Activated CD4-positive, alpha-beta T cell treated with anti-CD3 and anti-CD28 coated beads for 36 hours (primary cell): ENCODE measurements at places on chromosomes 2 and 18. TPM values are rescaled to one million over a fixed set of nuclear protein-coding genes. Genes with fewer than 3 reads are reported as not detected.

- no peak overlapping the region for H3K4me3 ChIP-seq
- no peaks in the 10 kb centered on the region for H3K4me1 ChIP-seq
- no peak for DNase-seq
- no peaks in the 10 kb centered on the region for H3K36me3 ChIP-seq
- H3K27ac ChIP-seq: no peak overlapping the region
These were observed 532.8 kb downstream of the FBXO15 start for GRCh38 chr18:73614812-73615211.

GRCh38 chr18:54191352-54191751, 33.1 kb downstream of the MBD2 start:
- DNase-seq: no peak
- H3K36me3 ChIP-seq: peaks cover 25% of the 10 kb centered on the region
- no peak overlapping the region for H3K27ac ChIP-seq

DNA sequence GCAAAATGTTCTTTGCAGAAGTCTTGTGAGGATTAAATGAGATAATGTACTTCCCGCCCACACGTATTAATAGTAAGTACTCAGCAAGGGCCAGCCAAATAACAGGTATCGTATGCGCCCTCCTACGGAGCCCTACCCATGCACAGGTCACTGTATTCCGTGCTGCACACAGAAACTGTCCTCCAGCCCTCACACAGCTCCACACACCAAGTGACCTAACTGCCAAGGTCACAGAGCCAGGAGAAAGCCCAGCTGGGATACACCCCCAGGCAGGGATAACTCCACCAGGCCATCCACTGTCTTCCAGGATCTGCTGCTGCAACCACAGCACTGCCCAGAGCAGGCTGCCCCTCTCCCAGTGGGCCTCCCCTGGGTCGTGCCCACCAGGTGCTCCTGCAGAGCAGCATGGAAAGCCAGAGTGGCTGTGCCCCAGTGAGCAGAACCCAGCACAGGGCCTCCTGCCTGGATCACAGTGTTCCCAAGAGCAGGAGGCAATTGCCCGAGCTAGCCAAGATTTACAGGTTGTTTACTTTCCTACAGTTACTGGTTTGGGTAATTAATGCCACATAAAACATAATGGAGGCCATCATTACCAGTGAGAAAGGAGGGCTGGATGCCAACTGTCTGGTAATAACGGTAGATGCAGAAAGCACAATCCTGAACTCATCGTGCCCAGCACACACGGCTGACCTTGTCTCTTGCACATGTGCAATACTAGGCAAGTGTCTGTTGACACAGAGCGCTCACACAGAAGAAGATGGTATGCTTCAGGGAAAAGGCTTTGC, 24.4 kb downstream of the TFCP2L1 start:
- DNase-seq: no peak
- H3K27ac ChIP-seq: no peak overlapping the region
- no peak overlapping the region for H3K4me3 ChIP-seq
- H3K36me3 ChIP-seq: no peaks in the 10 kb centered on the region
- H3K27me3 ChIP-seq: peaks cover 5% of the 10 kb centered on the region

GRCh38 chr18:27062802-27063201, 122.3 kb downstream of the CHST9 start:
- no peaks in the 10 kb centered on the region for H3K36me3 ChIP-seq
- no peaks in the 10 kb centered on the region for H3K27me3 ChIP-seq
- DNase-seq: no peak
- H3K27ac ChIP-seq: no peak overlapping the region
- no peak overlapping the region for H3K4me3 ChIP-seq
- no peaks in the 10 kb centered on the region for H3K4me1 ChIP-seq

DNA sequence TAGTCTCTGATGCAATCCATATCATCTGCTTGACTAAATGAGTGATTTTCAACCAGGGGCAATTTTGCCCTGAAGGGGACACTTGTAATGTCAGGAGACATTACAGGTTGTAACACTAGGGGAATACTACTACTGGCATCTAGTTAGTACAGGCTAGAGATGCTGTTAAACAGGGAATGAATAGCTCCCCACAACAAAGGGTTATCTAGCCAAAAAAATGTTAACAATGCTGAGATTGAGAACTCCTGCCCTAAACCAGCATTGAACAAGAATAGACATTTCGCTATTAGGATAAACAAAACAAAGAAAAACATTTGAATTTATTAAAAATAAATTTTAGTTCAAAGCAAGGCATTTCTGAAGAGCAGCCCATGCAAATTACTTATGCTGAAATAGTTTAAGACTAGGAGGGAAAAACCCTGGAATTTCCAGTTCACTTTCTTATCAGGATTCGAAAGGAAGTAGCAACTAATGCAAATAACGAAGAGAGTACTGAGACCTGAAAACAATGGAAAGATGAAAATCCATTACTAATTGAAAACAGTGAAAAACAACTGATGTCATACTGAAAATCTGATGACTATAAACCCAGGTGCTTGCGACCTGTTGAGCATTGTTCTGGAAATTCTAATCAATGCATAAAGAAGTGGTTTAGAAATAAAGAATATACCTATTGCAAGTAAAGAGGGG, 53.1 kb downstream of the CAB39 start:
- no peaks in the 10 kb centered on the region for H3K27me3 ChIP-seq
- H3K27ac ChIP-seq: peak overlapping the region; percentile 81
- no peak overlapping the region for H3K4me3 ChIP-seq
- peaks cover 78% of the 10 kb centered on the region for H3K36me3 ChIP-seq
- DNase-seq: no peak

DNA sequence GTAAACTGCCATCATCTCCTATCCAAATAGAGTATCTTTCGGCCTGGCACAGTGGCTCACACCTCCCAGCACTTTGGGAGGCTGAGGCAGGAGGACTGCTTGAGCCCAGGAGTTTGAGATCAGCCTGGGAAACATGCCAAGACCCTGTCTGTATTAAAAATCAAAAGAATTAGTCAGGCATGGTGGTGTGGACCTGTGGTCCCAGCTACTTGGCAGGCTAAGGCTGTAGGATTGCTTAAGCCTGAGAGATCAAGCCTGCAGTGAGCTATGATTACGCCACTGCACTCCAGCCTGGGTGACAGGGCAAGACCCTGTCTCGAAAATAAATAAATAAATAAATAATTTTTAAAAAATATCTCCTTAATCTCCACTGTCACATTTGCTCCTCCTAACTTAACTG, 14.7 kb upstream of the ARPC2 start:
- no peaks in the 10 kb centered on the region for H3K4me1 ChIP-seq
- H3K27me3 ChIP-seq: no peaks in the 10 kb centered on the region
- no peak for DNase-seq
- H3K4me3 ChIP-seq: no peak overlapping the region
- no peaks in the 10 kb centered on the region for H3K36me3 ChIP-seq

GRCh38 chr2:187528042-187528441, 26.2 kb downstream of the TFPI start:
- no peak overlapping the region for H3K27ac ChIP-seq
- no peaks in the 10 kb centered on the region for H3K4me1 ChIP-seq
- no peak overlapping the region for H3K4me3 ChIP-seq
- no peak for DNase-seq

DNA sequence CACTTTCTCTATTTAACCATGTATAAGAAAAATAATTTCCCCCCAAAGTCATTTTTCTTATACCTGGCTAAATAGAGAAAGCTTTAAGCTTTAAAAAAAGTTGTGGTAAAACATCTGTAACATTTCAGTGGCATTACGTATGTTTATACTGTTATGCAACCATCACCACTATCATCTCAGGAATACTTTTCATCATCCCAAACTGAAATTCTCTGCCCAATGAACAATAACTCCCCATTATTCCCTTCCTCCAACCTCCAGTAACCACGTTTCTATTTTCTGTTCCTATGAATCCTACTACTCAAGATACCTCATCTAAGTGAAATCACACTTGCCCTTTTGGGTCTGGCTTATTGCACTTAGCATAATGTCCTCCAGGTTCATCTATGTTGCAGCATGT, 1.7 kb upstream of the SLC3A1 start:
- no peaks in the 10 kb centered on the region for H3K36me3 ChIP-seq
- DNase-seq: no peak
- H3K4me1 ChIP-seq: no peaks in the 10 kb centered on the region
- no peak overlapping the region for H3K4me3 ChIP-seq

NEURL3 gene
- total RNA-seq: 0.41 TPM

NOSTRIN gene
- not detected for total RNA-seq

ERFE gene
- total RNA-seq: 0.39 TPM

KLF11 gene
- 4.5 TPM for total RNA-seq

TYMS gene
- 331 TPM for total RNA-seq

GALR1 gene
- total RNA-seq: not detected

SCN9A gene
- not detected for total RNA-seq

CXCR4 gene
- total RNA-seq: 75.4 TPM

HSBP1L1 gene
- total RNA-seq: 16.9 TPM
